ENCODE measurements at places on chromosomes 3 and 15.
A peak's percentile ranks its signal among the peaks of the same experiment; 100 is the strongest.

- DNase-seq: no peak
Observed at GRCh38 chr15:94584833-94585244, 353.5 kb downstream of the MCTP2 start.

GRCh38 chr15:69272139-69272538 is 26.6 kb upstream of the PAQR5 start:
- DNase-seq: no peak

DNA sequence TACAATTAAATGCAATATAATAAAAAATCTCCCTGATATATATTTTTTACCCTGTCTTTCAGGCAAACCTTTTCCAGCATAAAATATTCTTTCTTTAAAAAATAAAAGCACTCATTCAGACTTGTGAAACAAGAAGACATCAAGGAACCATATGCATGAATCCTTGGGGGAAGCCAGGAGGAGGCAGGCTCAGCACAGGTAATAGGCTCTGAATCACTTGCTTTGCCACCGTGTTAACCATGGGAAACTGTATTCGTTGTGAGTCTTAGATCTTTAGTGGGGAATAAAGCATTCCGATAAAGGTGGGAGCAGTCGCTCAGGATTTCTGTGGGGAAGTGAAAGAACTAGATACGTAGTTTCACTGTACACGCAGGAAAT is 42.4 kb downstream of the FBN1 start:
- DNase-seq: no peak

DNA sequence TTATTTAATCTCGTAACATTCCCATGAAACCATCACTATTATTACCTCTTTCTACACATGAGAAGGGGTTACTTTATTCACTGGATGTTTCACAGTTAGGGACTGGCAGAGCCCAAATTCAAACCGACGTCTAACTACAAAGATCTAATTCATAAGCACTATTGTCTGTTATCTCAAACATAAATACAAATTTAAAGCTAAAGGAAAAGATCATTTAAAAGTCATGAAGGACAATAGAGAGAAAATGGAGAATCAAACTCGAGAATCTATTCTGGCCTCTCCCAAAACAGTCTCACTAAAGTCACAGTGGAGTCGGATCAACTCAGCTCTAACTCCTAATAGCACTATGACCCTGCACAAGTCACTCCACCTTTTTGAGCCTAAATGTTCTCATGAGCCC is 287.7 kb downstream of the ZIC4 start:
- DNase-seq: no peak

- no peak for DNase-seq
Observed at GRCh38 chr3:130256821-130257340, 88.6 kb upstream of the COL6A5 start.

- DNase-seq: no peak
Observed at GRCh38 chr15:28167042-28167441, 67.9 kb upstream of the OCA2 start.

DNA sequence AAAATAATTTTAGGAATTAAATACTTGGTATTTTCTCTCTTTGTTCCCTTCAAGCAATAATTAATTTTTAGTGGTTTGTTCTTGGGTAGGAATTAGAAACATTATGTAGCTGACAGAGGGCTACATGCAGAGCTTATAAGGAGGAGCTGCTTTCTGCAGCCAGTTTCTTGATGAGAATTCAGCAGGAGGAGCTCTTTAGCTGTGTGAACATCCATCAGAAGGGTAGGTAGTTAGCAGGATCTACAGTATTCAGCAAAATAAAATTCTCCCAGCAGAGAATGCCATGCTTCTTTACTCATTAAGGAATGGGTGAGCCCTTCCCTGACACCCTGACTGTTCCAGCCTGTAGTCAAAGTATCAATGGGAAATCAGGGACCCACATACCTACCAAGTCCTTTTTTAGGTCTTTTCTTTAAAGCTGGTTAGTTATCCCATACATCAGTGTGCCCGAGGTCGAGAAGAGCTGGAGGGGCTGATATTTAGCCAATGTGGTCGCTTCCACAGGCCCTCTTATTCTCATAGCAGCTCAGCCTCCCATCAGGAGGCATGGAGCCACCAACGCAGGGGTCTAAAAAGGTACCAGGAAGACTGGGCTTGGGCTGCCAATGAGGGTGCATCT is 54.0 kb downstream of the KCNAB1 start:
- no peak for DNase-seq

DNA sequence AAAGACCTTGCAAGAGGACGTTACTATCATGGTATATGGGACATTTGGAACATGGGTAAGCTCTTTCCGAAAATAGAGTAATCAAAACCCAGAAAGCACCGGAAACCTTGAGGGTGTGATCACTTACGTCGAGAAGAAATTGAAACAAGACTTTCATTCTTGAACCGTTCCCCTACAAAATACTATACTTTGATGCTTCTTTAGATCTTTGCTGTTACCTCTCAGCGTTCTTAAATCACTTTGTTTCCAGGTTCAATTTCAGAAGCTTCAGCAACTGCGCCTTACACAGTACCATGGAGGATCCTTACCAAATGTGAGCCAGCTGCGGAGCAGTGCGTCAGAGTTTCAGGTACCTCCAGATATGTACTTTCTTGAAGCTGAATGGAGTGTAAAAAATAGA is 10.1 kb downstream of the CRTC3 start:
- DNase-seq: no peak

GRCh38 chr3:124862006-124862405 is 25.2 kb downstream of the ITGB5 start:
- DNase-seq: no peak

GRCh38 chr15:50354838-50355618 is at the start of gene GABPB1:
Gene GABPB1 (minus strand): TSS chr15:50355198. CDS start chr15:50309798, 45,400 bp downstream.
- peak; percentile 90 for DNase-seq

DNA sequence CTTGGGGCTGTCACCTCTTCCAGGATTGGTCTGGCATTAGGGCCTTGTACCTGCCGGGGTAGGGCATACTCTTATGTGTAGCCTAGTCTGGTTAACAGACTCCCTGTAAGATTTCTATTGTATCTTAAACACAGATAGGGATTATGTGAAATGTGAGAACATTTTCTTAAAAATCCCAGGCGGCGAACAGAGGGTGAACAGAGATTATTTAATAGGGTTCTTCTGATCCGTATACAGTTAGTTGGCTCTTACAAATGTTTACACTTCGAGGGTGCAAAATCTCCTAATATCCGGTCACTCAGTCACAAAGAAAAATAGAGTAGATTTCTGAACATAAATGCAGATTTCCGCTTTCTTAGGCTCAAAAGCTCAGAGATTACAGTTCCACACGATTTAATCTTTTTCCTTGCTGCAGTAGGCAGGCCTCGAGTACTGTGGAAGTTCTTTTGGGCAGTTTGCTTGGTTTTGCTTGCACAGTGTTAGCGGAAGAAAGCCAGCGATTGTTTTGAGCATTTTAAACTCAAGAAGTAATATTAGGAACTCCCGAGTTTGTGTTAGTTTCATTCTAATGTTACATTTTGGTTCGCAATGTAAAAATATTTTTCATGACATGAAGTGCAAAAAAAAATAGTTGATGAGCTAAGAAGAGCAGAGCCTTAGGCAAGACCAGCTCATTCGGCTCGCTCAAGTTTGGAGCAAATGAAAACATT is 993 bp downstream of the PLCL2 start:
- no peak for DNase-seq

DNA sequence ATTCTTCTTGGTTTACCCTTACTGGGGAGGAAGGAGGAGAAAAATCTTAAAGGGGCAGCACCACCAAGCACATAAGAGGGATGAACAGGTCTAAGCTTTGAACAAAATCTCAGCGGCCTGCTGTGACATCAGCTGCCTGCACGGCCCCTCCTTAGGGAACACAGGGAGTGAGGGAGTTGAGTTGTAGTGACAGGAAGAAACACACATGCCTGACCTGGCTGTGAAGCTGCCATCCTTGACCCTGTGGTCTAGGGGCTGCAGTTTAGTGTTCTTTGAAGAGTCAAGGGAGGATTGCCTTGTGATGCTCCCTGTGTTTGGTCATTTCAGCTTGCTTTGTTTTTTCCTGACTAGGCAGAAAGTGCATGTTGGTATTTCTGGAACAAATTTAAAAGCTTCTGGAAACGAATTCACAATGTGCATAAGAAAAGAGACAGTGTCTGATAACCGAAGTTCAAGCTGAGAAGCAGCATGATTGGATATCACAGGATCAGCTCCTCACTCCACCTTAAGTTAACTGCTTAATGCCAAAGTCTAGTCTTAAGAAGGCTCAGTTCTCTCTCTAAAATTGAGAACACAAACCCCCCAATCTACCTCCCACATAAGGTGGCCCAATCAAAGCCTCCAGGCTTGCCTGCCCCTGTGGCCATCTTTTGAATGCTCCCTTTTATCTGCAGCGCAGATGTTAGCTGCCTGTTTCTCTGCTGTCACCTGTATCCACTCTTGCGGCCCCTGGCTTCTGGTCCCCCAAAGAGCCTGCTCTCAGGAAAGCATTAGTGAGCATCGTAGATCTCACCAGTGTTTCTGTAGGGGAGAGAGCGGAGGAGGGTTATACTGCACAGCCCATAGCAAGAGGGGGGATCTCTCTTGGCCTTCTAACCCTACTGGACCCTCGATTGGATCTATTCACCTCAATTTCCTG is 82.2 kb downstream of the SCN11A start:
- DNase-seq: no peak

GRCh38 chr3:151265866-151266265 is 12.5 kb downstream of the P2RY14 start:
- no peak for DNase-seq

DNA sequence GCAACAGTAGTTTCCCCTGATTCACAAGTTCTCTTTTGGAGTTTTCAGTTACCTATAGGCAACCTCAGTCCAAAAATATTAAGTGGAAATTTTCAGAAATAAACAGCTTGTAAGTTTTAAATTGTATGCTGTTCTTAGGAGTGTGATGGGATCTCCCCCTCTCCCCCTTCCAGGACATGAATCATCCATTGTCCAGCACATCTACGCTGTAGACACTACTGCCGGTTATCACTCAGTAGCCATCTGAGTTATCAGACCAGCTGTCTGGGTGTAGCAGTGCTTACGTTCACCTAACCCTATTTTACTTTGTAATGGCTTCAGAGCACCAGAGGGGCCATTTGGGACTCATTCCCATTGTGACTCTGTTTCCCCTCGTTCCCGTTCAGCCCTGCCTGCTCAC is 96.7 kb upstream of the PLXNA1 start:
- no peak for DNase-seq

DNA sequence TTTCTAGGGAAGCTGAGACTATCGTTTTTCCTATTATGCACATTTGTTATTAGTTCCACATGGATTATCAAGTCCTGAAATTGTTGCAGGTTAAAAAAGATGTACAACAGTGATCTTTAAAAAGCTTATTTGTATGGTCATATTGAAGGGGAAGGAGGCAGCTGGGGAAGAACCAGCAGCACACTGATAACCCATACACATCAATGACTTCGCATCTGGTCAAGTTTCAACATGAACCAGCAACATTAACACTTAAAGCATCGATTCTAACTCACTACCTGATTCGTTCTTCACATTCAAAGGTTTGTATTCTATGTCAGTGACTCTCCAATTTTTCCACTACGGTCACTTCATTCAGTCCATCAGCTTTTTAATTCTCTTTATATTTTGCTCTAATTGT is 56.4 kb downstream of the NCEH1 start:
- DNase-seq: no peak

DNA sequence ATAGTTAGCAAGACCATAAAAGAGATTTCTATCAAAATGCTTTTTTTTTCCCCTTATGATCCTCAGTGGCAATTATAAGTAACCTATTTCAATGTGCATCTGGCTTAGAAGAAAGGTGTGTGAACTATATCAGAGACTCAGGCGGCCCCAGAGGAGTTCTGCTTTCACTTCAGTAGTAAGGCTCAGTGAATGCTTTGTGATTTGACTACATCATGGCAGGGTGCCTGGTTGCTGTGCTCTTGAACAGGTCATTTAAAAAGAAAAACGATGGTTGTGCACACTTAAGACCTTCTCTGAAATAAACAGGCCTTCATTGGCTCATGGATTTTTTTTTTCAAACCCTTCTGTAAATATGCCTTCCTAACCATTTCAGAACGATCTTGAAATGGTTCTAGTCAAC is 400.4 kb upstream of the RARB start:
- no peak for DNase-seq

DNA sequence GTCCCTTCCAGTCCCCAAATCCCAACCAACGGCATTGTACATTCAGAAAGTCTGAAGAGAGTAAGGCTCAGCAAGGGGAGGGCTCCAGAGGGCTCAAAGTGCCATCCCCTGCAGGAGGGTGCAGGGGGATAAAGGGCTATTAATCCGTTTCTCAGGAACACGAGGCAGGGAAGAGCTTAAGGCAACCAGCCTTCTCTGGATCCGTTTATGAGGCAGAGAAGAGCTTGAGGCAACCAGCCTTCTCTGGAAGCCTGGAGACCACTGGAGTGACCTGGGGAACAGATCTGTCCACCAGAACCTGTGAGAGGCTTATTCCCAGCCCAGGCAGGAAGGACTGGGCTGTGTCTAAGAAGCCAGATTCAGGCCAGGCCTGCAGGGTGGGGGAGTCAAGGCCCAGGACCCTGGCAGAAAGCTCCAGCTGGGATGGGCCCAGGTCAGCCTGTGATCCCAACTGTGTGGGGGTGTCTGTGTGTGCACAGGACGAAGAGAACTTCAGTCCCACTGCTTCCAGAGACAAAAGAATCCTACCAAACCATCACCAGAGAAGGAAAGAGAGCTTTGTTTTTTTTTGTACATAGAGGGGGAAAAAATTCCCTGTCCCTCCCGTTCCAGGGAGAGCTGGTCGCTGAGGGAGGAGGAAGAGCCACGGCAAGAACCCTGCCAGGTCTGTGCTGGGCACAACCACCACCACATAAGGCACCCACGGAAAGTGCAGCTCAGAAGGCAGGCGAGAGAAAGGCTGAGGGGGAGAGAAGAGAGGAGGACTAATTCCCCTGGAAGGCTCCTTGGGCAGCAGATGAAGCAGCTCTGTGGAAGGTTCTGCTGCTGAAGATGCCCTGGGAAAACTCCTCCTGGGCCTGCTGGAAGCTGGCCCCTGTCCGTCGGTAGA is 1.6 kb upstream of the ULK3 start:
- DNase-seq: no peak

- DNase-seq: no peak
Observed at GRCh38 chr3:124147946-124148345, 156.0 kb upstream of the ROPN1 start.

DNA sequence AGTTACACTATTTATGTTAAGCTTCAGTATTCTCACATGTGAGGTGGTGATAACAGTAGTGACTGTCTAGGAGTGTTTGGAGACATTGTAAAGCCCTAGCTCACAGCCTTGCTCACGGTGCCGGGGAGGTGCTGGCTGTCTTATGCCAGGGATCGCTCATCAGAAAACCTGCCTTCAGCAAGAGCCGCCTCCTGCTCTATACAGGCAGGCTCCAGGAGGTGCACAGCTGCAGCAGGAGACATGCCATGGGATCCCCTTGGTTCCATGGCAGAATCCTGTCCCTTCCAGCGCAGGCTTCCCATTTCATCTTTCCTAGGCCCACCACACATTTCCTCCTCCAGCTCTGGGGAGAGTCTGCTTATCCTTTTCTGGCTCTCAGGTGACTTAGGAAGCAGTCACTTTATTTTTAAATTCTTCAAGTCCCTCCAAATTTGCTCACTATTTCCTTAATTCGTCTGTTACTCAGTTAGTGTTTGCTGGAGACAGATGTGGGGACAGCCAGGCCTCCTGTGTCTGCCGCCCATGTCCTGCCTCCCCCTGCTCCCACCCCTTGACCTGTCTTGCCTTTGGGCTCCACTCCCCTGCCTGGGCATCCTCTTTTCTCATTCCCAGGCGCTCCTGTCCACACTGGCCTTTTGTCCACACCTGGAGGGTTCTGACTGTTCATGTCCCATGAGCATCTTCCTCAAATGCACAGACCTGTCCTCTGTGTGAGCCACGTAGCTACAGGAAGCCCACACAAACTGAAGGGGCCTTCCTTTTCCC is 31.7 kb downstream of the SLCO2A1 start:
- no peak for DNase-seq

GRCh38 chr3:18069568-18069967 is 327.1 kb upstream of the TBC1D5 start:
- no peak for DNase-seq
